ENCODE measurements at places on chromosomes 7 and 10.

- DNase-seq: no peak
Measured at GRCh38 chr7:17185690-17186070, 112.8 kb upstream of the AHR start.

- DNase-seq: no peak
Measured at GRCh38 chr10:36183726-36184125, 541.6 kb upstream of the FZD8 start.

- no peak for DNase-seq
Measured at GRCh38 chr10:103911021-103911459, 6.9 kb downstream of the STN1 start.

DNA sequence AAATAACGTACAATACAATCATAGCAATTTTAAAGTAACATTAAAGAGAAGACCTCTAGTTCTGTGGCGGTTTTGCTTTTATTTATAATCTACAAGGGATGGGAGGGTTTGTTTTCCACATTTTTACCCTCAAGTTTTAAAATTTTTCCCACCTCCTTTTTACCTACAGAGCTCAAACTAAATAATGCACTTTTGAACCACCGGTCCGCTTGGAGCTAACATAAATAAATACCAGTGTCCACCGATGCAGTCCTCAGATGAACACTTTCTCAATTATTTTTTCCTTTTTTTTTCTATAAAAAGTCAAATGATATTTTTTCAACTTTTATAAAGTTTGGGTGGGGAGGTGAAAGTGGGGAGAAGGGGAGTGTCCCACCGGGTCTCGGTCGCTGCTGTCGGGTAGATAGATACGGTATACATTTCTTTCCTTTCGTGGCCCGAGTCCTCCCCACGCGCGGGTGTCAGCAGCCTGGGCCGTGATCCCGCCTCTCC is 3.3 kb downstream of the ZNF503 start:
- DNase-seq: no peak

DNA sequence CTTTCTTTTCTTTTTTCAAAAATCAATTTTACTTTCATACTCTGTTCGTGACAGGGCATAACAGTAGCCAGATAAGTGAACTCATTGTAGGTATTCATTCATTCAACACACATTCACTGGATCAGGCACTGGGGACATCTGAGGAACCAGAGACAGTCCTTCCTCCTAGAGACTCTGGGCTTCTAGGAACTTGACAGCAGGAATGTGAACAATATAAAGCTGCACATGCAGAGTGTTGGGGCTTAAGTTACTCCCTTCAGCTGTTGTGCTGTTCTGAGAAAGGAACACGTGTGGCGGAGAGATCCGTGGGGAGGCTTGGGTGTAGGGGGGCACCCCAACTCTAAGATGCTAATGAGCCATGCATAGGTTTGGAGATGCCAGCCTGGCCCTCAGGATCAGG is 120.4 kb downstream of the PKD1L1 start:
- no peak for DNase-seq

DNA sequence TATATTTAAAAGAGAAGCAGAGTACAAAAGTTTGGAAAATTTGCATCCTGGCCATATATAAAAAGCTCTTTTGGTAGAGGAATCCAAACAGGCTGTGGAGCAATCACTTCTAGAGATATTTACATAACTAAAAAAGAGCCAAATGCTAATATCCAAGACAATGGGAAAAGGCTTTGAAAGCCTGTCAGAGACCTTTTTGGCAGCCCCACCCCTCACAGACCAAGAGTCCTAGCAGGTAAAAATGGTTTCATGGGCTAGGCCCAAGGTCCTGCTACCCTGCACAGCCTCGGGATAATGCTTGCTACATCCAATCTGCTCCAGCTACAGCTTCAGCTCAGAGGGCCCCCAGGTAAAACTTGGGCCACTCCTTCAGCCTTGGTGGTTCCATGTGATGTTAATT is 430.2 kb upstream of the KCND2 start:
- DNase-seq: no peak

DNA sequence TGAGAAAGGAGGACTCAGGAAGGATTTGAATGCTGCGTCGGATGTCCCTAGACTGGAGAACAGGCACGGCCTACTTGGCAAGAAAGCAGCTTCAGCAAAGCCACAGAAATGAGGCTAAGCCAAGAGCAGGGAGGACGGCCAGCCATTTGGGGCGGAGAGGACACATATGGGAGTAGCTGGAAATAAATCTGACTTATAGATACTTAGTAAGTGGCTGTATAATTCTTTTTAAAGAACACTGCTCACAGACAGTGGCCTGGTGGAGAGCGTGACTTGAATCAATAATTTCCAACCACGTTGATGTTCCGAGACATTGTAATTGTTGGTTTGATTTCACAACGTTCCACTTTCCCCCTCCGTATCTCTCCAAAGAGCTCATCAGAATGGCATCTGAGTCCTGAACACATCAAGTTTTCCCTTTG is 67.7 kb upstream of the JCAD start:
- DNase-seq: no peak

DNA sequence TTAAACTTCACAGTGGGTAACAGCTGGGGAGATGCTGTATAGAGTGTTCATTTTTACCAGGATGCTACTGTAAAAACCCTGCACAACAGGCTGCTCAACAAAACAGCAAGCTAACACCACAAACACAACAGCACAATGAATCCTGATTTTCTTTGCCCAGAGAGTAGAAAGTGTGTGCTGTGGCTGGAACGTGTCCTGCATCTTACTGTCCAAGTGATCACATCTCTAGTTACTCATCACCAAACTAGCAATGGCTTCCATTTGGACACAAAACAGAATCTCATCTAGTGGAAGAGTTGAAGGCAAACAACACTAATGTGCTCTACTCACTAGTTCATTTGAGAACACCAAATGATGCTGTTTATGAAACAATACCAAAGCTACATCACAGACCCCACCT is 121.2 kb downstream of the SLC25A13 start:
- DNase-seq: no peak

DNA sequence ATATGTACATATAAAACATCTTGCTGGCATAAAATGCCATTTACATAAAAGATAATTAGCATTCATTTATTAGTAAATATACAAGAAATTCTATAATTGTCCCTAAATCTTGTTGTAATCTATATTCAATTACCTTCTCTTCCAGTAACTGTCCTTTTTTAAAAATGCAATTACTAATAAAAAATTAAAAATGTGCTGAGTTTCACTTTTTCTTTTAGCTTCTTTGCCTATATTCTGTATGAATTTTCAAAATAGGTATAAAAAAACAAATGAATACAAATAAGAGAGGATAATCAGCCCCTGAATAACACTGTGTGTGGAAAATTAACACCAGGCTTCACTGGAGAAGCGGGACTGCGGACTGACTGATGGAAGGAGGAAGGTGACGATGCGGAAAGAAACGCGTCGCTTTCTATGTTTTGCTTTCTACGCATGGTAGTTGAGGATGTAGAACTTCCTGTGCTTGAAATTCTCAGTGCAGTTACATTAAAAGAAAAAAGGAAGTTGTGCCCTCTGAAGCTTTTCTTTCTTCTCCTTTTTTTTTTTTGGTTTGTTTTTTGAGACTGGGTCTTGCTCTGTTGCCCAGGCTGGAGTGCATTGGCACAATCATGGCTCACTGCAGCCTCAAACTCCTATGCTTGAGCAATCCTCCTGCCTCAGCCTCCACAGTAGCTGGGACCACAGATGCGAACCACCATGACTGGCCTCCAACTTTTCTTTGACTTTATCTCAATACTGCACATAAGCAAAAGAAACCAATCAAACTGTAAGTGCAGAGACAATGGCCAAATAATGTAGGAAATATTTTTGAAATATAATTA is 7.4 kb upstream of the ZMYND11 start:
- DNase-seq: no peak

DNA sequence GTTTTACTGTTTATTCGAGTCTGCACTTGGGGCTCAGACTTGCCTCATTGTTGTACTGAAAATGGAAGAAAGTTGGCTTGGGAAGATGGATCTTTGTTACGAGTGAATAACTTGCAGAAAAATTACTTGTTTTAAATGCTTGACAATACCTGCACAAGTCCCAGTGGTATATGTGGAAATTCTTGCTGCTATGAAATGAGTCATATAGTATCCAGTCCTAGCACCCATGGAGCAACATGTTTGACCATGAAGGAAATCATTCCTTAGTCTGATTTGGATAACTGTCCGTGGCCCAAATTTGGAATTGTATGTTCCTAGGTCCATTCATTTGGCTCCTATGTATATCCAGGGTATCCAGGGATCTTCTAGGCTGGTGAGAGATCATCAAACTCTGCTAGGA is 1096.8 kb downstream of the KCNMA1 start:
- DNase-seq: no peak

DNA sequence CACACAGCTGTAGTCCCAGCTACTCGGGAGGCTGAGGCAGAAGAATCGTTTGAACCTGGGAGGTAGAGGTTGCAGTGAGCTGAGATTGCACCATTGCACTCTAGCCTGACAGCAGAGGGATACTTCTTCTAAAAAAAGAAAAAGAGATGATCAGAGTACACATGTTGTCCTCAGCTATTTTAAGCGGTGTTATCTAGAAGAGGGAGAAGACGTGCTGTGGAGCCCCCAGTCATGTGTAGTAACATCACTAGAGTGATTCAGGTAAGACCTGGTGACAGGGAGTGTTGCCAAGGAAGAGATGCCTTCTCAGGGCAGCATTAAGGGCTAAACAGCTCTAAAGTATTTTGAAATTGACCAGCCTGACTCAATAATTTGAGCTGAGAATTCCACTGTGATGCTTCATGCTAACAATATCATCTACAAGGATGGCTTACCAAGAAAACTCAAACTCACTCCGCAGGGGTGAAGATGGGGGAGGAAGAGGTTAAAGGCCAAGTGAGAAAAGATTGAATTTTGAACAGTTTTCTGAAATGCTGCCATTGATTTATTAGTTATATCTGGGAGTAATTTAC is 97.4 kb downstream of the KLF6 start:
- DNase-seq: no peak

GRCh38 chr10:97518301-97519043 is 19.7 kb downstream of the UBTD1 start:
- DNase-seq: no peak

DNA sequence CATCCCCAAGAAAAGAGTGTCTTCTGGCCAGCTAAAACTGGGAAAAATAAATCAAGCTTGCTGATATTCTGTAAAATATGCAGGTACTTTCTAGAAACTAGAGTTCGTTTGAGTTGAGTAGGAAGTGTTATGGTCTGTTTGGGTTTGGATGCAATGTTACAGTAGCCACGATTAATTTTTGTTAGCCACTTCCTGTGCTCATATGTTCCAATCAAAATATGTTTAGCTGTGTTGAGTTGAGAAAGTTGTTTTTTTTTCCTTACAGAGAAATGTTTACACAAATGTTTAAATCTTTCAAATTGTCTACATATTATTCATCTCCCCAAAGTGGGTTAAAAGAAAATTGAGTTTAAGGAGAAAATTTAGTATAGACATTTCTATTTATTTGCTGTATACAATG is 11.3 kb upstream of the LAMB1 start:
- no peak for DNase-seq

DNA sequence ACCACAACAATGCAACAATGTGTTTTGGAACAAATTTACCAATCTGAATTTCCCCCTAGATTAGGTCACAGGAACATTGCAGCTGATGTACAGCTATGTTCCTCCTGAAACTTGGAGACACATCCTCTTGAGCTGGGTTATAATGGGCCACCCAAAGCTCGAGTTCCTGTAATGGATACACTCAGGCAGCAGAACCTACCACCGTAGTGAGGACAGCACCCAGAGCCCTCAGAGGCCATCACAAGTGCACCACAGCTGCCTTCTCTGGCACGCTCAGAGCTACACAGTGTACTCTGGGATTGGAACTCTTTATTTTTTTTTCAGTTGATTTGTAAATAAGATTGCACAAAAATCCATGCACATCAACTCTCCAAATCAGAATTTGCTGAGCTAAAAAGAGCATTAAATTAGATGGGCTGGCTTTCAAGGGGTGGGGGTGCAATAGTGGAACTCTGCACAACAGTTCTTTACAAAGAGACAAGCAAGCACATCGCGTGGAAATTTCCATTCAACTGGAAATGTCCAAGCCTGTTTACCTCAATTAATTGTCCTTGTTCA is 56.7 kb downstream of the EGFR start:
- DNase-seq: no peak

- no peak for DNase-seq
Measured at GRCh38 chr7:81098213-81098612, 179.4 kb upstream of the SEMA3C start.

DNA sequence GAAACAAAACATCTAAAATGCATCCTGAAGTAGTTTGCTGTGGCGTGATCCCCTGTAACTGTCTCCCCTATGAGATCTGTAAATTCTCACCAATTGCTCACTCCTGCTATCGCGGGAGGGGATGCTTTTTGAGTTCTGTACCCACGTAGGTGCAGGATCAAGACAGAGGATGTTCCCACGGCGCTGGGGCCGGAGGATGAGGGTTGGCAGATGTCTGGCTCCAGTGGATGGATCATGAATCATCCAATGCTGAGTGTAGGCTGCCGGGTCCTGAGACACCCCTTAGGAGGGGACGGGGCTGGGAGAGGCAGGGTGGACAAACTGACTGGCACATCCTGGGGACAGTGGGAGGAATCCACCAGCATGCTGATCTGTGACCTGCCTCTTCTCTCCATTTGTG is 224.4 kb downstream of the USP6NL start:
- no peak for DNase-seq

DNA sequence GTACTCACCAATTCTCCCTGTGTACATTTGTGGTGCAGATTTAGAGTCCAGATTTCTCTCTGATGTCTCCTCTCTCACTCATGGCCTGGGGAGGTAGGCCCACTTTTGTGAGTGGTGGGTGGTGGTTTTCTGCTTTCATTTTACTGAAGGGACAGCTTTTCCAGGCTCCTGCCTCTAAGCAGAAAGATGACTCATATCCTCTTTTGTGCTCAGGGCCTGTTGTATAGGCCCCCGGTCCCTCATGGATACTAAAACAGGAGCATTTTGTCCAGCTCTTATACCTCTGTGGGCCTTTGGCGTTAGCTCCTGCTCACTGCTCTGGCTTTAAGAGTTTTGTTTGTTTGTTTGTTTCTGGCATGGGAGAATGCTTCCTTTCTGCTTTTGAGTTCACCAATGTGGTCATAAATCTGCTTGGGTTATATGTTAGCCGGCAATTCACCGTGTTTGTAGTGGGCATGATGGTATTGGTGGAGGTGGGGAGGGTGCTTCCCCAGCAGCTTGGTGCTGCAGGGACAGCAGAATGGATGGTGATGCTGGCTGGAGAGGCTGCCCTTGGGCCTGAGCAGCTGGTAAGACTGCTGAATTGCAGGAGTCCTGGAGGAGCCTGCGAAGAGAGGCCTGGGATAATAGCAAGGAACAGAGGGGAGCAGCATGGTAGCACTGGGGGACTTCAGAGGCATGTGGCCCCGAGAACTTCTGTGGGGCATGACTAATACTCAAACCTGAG is 468.7 kb downstream of the RPS24 start:
- DNase-seq: no peak

GRCh38 chr10:101690461-101690860 is 4.5 kb downstream of the FBXW4 start:
- DNase-seq: no peak

Data from activated naive CD8-positive, alpha-beta T cell treated with anti-CD3 and anti-CD28 coated beads, Interleukin-2, amount 50 U/mL, for 16 hours (primary cell).